AG09319 (cell line): ENCODE measurements at places on chromosomes 6 and 20.

DNA sequence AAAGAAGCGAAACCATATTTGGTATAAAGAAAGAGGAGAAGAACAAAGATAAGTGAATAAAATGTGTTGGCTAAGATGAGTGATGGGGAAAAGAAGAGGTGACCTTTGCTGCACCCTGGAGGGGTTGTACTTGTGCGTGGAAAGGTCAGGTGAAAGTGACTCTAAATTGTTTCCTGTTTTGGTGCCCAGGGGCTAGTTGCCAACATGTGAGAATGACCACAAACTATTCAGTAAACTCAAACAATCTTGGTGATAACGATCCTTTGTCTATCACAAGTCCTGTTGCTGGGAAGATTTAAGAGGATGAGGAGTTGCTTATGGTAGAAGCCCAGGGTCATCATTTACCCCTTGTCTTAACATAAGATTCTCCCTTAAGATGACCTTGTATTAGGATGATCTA, 57.9 kb downstream of the ADGRF5 start:
- DNase-seq, result no peak

DNA sequence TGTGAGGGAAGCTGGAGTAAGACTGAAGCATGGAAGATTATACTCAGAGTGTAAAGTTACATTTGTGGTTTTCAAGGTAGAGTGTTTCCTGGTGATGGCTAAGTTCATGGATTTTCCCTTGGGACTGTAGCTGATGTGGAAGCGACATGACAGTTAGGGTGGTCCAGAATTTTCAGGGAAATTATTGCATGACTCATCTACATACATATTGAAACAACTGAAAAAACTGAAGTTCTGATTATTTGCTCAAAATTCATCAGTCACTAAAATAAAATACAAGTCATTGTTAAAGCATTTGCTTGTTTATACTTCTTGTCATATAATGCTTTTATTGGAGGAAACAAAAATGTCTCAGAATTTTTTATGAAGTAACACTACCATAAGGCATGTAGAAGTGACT, 700.0 kb downstream of the RFPL4B start:
- DNase-seq, result peak; percentile 75

GRCh38 chr6:114121913-114122662, 151.1 kb upstream of the HDAC2 start:
- no peak for DNase-seq

DNA sequence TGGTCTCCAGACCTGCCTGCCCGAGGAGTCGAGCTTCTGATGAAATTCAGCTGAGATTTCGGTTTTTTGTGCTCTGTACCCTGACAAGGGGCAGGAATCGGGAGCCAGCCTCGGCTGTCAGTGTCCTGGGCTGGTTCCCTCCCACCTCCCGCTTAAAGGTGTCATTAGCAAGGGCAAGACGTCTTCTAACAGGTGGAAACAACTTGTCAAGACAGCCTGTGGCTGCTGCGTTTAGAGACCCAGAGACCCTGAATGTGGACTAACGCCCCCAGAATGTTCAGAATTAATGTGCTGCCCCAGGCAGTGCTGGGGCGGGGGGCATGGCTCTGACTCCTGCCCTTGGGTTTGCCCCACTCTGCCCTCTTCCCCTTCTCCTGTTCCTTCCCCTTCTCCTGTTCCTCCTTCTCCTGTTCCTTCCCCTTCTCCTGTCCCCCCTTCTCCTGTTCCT, 69.7 kb downstream of the PHACTR3 start:
- no peak for DNase-seq

- DNase-seq, result no peak
These were observed 37.1 kb downstream of the HIVEP1 start for GRCh38 chr6:12049165-12049564.

DNA sequence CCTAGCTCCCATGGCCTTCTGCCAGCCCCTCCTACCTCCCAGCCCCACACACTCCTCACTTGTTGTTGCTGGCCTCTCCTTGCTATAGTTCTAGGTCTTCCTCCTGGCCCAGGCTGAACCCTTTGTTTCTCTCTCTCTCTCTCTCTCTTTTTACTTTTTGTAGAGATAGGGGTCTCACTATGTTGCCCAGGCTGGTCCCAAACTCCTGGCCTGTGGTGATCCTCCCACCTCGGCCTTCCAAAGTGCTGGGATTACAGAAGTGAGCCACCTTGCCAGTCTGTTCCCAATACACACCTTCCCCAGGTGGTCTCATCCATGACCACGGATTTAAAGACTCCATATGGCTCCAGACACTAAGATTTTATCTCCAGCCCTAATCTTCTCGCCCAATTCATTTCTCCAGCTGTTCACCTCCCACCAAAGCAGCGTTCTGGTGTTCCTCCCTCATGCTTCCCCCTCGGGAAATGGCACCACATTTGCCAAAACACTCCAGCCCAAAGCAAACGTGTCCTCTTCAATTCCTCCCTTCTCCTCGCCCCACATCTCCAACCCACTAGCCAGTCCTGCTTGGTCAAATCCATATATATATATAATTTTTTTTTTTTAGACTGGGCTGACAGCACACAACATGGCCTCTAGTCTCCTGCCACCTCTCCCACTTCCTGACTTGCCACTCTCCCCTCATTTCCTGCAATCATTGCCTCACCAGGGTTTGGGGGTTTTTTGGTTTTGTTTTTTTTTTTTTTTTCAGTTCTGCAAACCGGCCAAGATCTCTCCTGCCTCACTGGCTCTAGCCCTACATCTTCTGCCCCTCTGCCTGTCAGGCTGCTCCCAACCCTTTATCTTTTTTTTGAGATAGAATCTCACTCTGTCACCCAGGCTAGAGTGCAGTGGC, 104.4 kb downstream of the NCR2 start:
- DNase-seq, result no peak

DNA sequence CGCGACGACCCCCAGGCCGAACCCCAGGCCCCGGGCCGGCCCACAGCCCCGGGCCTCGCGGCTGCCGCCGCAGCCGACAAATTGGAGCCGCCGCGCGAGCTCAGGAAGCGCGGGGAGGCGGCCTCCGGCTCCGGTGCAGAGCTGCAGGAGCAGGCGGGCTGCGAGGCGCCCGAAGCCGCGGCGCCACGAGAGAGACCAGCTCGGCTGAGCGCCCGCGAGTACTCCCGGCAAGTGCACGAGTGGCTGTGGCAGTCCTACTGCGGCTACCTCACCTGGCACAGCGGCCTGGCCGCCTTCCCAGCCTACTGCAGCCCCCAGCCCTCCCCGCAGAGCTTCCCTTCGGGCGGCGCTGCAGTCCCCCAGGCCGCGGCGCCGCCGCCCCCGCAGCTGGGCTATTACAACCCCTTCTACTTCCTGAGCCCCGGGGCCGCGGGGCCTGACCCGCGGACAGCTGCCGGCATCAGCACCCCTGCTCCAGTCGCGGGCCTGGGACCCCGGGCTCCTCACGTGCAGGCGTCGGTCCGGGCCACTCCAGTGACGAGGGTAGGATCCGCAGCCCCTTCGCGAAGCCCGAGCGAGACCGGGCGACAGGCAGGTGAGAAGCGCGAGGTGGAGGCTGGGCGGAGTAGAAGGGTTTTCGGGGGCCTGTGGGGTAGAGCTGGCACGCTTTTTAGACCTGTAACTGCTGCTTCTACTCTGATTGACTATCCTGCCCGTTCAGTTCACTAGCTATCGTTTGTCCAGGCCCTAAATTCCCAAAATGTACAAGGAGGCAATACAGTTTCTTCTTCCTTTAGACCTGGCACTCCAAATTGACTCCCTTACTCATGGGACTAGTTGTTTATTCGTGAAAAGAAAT, 654 bp downstream of the FAM8A1 start:
- no peak for DNase-seq
